Fibroblast of skin of abdomen (primary cell): ENCODE measurements at places on chromosomes 5 and 9.
A peak's percentile ranks its signal among the peaks of the same experiment; 100 is the strongest.

DNA sequence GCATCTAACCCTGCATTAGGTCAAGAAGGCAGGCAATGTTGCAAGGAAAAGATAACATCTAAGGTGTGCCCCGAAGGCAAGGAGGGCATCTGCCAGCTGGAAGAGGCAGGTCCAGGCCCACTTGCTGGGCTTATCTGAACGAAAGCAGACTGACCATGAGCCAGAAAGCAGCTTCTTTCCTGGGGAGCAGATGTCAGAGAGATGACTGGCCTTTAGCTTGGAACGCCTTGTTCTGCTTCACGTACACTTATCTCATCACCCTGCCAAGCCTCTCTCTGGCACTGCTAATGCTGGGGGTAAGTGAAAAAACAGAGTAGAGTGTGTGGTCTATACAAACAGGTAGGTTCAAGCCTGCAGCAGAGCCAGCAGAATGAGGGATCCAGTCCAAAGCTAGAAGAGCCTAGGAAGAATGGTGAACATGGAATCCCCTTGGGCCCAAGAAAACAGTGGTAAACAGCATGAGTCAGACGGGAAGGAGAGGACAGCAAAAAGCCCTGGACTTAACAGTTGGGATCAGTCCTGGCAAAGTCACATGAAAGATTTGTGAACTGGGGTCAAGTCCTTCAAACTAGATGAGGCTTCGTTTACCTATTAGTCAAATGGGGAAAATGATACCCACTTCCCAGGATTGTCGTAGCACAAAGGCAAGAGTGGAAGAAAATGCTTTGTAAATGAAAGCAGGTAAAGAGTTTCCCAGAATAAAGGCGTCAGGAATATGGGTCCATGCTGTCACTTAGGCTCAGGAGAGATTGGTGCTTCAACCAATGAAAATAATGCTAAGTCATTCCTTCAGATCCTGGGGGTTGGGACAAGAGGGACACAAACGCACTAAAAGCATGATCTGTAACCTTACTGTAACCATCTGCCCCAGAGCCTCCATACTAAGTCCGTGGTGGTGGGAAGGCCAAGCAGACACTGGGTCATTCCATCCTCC, 200.9 kb downstream of the SLIT3 start:
- no peak for DNase-seq

DNA sequence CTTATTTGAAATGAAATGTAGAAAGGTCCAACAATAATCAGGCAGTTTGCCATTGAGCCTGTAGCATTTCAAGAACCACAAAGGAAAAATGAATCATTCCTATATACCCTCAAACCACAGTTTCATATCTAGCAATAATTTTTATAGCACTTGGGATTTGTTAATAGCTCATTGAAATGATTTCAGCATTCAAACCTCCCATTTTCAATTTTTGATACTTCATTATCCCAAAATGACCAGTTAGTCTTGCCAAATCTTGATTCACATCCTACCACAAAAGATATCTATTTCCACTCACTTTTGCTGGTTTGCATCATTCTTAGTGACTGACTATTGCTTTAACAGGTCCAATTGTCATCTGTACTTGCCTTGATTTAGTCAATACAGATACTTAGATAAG, 790.1 kb downstream of the TLE1 start:
- DNase-seq = peak; percentile 77

DNA sequence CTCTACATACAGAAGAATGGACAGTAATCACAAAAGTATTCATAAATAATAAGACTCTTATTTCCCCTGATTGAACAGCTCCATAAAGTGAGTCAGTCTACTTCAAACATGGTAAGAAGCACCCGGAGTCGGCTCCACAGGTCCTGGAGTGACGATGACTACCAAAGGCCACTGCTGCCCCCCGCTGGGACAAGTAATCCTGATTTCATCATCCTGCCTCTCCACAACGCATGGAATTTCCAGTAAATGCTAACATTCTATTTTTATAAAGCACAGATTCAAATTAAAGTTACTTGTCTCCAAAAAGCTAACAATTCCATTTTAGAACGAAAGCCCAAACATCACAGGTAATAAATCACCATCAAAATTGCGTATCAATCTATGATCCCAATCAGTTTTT, 16.2 kb downstream of the ATPSCKMT start:
- peak; percentile 95 for DNase-seq

DNA sequence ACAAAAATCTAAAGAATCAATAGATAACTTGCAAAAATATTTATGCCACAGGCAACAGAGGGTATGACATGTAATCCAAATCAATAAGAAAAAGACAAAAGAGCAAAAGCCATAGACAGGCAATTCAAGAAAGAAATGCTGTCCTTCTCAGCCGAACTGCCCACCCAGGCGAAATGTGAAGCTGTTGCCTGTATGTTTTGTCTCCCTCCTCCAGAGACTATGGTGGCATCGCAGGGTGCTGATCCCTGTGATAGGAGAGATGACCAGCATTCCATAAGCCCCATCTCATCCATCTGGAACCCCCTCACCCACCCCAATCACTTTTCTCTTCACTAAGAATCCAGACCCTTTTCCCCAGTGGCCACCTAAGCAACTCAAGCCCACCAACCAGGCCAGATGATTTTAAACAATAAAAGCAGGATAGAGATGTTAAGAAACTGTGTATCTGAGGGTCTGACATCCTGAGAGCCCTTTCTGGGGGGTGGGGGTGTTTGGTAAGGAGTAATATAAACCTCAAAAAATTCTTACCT, 5.3 kb upstream of the ACSL6 start:
- DNase-seq = no peak

- no peak for DNase-seq
These were observed 667.9 kb upstream of the ITGA1 start for GRCh38 chr5:52119768-52120167.

DNA sequence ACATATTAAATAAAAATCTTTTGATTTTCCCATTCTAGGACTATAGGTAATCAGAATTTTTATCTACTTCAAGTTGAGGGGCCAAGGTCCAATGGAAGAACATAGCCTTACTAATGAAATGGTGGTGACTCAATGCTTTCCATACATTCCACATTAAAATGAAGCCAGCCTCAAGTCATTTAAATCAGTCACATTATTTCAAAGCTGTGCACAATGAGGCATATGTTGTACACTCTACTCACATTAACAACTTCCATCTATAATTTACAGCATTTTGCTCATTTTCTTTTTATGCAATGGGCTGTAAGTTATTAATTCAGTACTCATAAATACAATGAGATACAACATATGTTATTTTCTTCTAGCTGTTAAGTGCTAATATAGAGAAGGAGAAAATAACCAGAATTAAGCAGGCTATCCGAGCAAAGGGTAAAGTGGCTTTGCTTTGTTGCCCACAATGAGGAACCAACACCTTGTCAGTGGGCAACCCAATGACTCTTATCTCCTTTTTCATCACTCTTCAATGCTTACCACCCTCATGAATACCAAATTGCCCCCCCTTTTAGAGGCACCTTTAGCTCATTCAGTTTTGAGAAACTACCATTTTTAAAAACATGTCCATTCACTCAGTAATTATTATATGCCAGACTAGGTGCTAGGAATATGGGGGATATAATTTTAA, 52.4 kb downstream of the TTLL11 start:
- peak; percentile 33 for DNase-seq

- no peak for DNase-seq
These were observed 12.2 kb upstream of the NDFIP1 start for GRCh38 chr5:142096382-142096781.

GRCh38 chr5:112063856-112064255, 306.9 kb upstream of the NREP start:
- DNase-seq = no peak

- DNase-seq = no peak
These were observed 11.1 kb upstream of the NEUROG1 start for GRCh38 chr5:135546912-135547311.

GRCh38 chr9:8857068-8857925, 1057.7 kb upstream of the DMAC1 start:
- no peak for DNase-seq

DNA sequence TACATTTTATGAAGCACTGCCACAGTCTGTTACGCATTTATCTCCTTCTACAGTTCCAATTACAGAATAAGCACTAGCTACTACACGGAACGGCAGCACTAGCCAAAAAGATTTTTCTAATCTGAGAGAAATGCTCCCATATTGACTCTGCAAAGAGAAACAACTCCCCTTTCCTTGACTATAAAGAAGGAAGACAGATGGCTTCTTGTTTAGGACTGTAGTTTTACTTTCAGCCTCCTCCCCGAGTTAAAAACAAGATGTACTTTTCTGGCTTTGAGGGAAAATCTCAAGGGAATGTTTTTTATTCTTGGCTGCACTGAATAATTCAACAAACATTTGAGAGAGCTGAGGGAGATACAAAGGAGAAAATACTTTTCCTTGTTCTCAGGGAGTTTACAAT, 1.9 kb upstream of the SLC44A1 start:
- no peak for DNase-seq

GRCh38 chr5:168881427-168882149, 302.4 kb upstream of the PANK3 start:
- DNase-seq = no peak

DNA sequence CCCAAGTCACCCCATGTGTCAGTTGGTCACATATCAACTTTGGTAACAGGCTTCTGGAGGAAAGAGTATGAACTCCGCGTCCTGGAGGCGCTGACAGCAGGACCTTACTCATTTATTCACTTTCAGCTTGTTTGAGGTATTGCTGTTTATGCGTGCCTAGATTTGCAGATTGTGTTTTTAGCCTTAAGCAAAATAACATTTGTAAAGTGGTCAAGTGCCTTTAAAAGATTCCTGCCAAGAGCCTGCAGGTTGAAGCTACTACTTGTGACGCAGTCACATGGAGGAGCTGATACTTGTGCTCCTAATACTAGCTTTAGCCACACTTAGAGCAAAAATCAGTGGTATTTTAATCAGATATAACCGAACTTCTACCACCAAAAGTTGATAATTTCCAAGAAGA, 351.3 kb downstream of the ADGRV1 start:
- DNase-seq = no peak

DNA sequence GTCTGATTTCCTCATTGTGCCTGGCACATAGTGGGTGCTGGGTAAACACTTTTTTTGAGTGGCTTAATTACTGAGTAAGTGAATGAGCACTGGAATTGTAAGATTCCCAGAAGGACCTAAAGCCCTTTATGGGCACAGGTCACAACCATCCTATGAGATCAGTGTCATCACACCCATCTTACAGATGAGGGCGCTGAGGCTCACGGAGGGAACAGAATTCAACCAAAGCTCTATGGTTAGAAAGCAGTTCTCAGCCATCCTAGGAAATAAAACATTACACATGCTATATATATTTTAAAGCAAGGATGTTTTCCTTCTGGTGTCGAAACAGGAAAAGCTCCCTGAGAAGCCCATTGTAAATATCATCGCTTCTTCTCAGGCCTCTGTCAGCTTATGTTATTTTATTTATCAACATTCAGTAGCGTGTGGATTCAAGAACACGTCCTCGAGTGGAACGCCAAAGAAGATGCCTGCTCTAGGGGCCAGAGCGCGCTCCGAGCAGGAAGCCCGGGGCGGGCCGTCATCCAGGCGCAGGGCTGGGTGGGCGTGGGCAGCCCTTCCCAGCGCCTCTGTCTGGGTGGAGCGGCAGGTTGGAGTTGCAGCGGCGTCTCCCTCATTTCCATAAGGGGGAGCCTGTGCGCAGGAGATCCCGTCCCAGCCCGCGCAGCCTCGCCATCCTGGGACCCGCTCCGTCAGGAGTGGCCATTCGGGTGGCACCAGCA, 155.8 kb upstream of the SMIM23 start:
- peak; percentile 56 for DNase-seq

- DNase-seq = peak; percentile 31
These were observed 397.8 kb downstream of the GADD45G start for GRCh38 chr9:90002397-90003271.

GRCh38 chr9:33142535-33142934, 24.6 kb downstream of the B4GALT1 start:
- DNase-seq = no peak

DNA sequence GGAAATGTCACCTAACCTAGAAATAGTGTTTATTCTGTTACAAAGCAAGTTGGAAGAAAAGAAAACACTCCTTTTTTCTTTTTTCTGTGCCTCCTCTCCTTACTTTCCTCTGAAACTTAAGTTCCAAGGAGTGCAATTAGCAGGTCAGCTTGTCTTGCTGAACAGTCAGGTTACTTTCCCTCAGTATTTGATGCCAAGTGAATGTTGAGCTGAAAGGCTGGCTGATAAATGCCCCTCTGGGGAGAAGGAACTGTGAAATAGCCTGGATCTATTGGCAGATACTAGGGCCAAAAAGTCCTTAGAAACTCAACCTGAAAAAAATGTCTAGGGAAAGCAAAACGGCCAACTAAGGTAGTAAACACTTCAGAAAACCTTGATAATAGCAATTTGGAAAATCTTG, 43.6 kb downstream of the GRIA1 start:
- no peak for DNase-seq

DNA sequence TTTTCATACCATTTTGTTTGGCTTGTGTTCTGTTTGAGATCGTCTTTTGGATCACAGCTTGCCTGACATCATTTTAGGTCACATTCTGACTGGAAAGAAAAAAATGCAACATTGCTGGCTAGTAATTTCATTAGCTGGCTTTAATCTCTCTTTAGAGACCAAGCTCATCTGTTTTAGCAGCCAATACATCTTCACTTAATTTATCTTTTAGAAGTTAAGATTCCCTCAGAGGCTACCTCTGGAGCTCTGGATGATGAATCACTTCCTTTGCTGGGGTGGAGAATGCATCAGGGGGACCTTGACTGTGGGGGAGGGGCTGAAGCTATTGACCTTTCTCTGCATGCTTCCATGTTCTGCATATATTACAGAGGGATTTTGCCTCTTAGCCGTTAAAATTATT, 181.5 kb upstream of the OTULINL start:
- peak; percentile 93 for DNase-seq

DNA sequence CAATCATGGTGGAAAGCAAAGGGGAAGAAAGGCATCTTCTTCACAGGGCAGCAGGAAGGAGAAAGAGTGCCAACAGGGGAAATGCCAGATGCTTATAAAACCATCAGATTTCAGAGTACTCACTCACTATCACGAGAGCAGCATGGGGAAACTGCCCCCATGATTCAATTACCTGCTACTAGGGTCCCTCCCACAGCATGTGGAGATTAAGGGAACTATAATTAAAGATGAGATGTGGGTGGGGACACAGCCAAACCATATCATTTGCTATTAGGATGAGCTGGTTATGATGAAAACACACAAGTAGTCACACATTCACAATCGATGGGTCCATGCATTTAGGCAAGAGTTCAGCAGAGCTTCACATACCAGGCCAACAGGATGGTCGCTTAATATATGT, 469.0 kb downstream of the PDE4D start:
- no peak for DNase-seq
